ENCODE measurements at places on chromosomes 5 and 9.

DNA sequence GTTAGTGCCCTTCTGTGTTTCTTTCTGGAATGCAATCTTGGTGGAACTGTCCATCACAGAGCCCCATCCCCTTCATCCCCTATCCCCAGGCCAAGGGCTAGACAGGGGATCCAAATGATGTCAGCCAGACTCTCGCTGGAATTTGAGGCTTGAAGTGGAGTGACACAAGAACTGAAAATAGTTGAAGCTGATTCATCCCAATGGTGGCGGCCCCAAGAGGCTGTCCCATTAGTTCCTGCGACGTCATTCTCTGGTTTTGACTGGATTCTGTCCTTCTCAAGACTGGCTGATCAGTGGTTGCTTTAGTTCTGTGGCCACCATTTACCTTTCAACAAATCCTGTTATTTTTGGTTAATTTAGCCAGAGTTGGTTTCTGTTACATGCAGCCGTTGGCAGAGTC is 59.9 kb downstream of the SUB1 start:
- DNase-seq: no peak

DNA sequence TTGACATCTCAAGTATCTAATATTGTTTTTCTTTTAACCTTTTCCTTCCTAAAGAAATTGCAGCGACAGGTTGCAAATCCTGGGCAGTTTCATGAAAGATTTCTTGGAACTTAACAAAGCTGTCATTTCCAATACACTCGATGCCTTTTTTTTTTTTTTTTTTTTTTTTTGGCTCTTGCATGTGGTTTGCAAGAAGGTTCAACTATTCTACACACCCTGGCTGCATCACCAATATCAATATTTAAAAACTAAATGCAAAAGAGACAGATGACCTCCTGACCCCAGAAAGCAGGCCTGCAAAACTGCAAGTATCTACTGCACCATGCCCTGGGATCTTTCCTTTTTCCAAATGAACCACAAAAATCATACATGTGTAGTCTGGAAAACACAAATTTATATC is 4.4 kb upstream of the NFIB start:
- no peak for DNase-seq

GRCh38 chr9:123081824-123082223 is 48.4 kb downstream of the GPR21 start:
- no peak for DNase-seq

- DNase-seq: no peak
Observed at GRCh38 chr5:96795626-96796025, 12.1 kb downstream of the ERAP1 start.

DNA sequence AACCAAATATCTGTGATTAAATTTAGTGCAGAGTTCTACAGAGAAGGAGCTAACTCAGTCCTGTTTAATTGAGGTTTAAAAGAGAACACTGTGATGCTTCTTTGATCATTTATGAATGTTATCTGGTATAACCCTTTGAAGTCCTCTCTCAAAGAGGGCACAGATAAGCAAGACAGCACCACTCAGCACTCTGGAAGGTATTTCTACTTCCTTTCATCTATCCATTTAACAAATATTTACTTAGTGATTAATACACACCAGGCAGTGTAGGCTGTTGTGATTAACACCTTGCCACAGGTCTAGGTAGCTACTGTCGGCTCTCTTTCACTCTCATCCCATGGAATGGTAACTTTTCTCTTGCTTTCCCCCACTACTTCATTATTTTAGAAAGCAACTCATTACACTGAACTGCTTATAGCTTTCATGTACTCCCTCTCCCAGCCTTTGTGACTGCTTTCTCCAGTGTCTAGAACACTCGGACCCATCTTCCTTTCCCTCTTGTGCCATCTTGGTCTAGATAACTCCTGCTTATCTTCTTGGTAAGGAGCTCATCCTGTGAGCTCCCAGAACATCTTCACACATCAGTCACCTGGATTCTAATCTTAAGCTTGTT is 54.7 kb downstream of the GLDC start:
- DNase-seq: no peak

- DNase-seq: no peak
Observed at GRCh38 chr5:138737494-138738265, 15.5 kb upstream of the CTNNA1 start.

DNA sequence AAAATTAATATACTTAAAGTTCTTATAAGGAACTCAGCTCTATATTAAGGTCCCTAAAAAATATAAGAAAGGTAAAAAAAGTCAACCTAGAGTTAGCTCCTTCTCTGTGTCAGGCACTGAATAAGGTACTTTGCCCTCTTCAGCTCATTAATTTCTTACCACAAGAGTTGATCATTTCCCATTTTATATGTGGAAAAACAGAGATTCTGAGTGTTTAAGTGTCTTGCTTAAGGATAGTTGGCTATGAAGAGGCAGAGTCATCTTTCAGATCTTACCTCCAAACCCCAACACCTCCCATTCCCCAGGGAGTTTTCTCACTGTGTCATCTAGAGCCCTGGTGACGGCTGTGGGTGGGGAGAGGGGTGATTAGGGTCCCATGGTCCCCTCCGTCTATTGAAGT is 40.6 kb downstream of the INSYN2B start:
- DNase-seq: no peak

- DNase-seq: no peak
Observed at GRCh38 chr5:119512277-119512676, 60.0 kb downstream of the HSD17B4 start.

DNA sequence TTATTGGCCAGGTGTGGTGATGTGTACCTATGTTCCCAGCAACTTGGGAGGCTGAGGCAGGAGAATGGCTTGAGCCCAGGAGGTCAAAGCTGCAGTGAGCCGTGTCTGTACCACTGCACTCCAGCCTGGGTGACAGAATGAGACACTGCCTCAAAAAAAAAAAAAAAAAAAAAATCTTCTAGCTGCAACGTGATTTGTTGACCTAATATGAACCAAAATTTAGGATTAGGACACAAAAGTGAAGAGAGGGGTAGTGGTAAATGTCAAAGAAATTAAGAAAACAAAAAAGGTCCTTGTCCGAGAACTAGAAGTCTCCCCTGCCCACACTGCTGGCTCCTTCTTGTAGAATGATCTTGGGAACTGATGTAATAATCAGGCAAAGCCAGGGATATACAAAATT is 272.0 kb downstream of the EFNA5 start:
- DNase-seq: no peak

- DNase-seq: no peak
Observed at GRCh38 chr5:75651575-75652238, 40.5 kb downstream of the ANKDD1B start.

GRCh38 chr5:126482591-126482990 is 59.4 kb downstream of the GRAMD2B start:
- DNase-seq: no peak

GRCh38 chr9:117487555-117488175 is 72.8 kb upstream of the ASTN2 start:
- no peak for DNase-seq

DNA sequence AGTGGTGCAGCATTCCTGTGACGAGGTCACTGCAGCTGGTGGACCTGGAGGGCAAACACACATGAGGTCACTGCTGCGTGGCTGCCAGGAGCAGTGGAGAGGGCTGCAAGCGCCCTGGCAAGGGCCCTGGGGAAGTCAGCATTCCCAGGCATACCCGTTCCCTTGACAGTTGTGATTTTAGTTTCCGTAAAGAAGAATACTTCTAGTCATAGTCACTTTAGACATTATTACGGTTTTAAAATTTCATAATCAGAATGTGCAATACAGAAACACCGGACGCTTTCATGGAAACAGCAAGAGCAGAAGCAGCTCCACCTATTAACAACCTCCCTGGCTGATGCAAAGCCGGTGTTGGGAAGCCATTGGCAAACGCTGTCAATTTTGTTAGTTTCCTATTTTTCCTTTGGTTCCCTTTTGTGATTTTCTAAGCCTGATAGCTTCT is 129.8 kb downstream of the GADD45G start:
- no peak for DNase-seq

DNA sequence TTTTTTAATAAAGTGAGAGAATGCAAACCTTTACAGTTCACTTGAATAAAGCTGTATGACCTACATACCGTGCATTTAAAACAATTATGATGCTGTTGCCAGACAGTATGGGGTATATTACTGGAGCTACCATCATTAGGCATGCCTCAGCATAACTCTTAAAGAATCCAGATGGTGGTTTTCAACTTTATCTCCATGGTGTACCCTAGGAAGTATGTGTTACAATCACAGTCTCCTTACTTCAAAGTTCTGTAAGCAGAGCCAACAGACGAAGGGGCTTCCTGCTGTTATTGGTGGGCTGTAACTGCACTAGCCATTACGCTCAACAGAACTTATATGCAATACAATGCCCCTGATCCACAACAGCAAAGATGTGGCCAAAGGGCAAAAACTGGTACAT is 803.3 kb downstream of the DTWD2 start:
- DNase-seq: no peak

- DNase-seq: no peak
Observed at GRCh38 chr5:53873235-53873634, 312.8 kb downstream of the NDUFS4 start.

DNA sequence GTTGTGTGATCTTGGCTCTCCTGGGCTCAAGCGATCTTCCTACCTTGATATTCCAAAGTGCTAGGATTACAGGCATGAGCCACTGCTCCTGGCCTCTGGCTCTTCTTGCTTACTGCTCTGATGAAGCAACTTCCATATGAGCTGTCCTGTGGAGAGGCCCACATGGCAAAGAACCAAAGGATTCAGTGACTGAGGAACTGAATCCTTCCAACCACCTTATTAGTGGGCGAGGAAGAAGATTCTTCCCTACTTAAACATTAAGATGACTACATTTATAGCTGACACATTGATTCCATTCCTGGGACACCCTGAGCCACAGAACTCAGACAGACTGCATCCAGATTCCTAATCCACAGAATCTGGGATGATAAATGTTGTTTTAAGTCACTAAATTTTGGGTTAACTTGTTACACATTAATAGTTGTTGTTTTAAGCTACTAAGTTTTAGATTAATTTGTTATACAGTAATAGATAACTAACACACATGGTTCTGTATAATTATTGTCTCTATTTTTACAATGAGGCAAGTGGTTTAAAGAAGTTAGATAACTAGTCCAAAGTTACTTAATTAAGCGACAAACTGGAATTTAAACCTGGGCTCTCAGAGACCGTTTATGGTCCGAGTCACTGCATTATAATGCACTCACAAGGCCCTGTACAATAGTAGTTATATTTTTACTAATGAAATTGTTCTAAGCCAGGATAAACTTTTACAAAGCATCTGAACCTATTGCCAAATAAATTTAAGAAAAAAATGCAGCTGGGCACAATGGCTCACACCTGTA is 16.7 kb upstream of the SLCO4C1 start:
- no peak for DNase-seq

GRCh38 chr9:20044686-20045085 is 255.8 kb upstream of the SLC24A2 start:
- no peak for DNase-seq

DNA sequence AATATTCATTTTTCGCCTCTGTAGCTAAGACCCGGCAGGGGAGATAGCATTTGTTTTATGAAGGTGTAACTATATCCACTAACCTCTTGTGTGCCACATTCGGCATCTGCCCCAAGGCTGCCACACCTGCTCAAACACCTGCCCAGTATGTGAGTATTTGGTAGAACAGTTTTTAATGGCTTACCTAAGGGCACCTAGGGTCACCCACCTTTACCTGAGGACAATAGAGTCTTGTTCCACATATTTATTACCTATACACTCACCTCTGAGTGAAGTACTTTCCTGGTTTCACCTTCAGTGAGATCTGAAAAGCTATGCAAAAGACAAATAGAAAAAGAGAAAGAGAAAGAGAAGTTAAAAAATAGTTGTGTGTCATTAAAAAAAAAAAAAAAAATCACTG is 68.0 kb upstream of the PIP5K1B start:
- no peak for DNase-seq

DNA sequence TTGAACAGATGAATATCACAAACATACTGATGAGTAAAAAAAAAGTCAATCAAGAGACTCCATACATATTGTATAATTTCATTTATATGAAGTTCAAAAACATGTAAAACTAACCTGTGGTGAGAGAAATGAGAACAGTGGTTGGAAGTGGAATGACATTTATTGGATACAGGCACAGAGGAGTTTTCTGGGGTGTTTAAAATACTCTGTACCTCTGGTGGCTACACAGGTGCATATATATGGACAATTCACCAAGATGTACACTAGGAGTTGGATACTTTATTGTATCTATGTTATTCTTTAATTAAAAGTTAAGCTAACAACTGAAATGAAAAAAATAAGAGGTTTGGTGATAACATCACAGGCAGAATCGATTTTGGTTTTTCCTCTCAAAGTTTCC is 14.1 kb downstream of the FOXD1 start:
- DNase-seq: no peak

DNA sequence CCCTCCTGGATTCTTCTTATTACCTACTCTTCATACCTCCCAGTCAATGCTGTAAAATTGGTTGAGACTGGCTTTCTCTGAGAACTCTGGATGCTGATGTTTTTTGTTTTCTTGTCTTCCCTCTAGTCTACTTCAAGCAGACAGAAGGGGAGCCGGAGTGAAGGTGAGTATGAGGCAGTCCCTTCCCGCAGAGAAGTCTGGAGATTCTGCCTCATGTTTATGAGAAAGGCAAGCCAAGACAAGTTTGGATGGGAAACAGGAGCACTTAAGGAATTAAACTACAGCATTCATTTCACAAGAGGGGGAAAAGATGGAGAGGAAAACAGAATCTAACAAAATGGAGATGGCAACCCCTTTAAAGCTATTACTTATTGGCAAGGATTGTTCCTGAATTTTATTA is 246.1 kb downstream of the TRIM32 start:
- DNase-seq: no peak

- DNase-seq: no peak
Observed at GRCh38 chr5:149735066-149735465, 5.0 kb downstream of the PPARGC1B start.

DNA sequence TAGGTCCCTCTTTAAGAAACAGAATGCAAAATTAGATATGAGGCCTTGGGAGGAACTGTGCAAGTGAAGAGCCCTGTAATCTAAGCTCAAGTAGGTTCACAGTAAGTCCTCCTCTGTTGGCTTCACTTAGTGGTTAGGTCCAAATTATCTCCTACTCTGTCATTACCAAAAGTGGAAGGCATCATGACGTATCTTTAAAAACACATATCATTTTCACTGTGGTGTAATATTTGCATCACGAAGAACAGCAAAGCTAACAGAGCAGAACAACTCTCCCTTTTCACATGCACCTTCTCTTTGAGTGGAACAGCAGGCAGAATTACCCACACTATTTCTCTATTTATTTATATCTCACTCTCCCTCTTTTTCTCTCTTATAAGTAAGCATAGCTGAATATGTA is 240.5 kb upstream of the CCNH start:
- no peak for DNase-seq

DNA sequence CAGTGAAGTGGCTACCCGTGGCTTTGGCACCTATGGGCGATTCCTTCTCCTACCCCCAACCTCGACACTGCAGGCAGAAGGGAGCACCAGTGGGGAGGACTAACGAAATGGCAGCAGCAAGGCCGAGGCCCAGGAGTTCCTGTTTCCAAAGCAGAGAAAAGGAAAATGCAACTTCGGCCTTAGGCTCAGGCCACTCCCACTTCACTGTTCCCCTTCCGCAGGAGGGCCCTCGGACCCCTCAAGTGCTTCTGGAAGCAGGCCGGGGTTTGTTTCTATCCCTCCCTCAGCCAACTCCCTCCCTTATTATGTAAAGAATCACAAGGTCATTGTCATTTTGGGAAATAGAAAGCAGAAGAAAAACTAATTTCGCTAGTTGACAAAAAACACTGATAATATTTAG is 36.4 kb upstream of the NKX2-5 start:
- no peak for DNase-seq

Data from stimulated activated CD8-positive, alpha-beta memory T cell treated with anti-CD3 and anti-CD28 coated beads, Interleukin-2, amount 100 ng/mL, for 1 hour (primary cell).